Activated T-helper 1 cell treated with anti-CD3 and anti-CD28 coated beads, Interleukin-2, amount 50 U/mL, for 16 hours (primary cell): ENCODE measurements at places on chromosomes 12 and 14.

DNA sequence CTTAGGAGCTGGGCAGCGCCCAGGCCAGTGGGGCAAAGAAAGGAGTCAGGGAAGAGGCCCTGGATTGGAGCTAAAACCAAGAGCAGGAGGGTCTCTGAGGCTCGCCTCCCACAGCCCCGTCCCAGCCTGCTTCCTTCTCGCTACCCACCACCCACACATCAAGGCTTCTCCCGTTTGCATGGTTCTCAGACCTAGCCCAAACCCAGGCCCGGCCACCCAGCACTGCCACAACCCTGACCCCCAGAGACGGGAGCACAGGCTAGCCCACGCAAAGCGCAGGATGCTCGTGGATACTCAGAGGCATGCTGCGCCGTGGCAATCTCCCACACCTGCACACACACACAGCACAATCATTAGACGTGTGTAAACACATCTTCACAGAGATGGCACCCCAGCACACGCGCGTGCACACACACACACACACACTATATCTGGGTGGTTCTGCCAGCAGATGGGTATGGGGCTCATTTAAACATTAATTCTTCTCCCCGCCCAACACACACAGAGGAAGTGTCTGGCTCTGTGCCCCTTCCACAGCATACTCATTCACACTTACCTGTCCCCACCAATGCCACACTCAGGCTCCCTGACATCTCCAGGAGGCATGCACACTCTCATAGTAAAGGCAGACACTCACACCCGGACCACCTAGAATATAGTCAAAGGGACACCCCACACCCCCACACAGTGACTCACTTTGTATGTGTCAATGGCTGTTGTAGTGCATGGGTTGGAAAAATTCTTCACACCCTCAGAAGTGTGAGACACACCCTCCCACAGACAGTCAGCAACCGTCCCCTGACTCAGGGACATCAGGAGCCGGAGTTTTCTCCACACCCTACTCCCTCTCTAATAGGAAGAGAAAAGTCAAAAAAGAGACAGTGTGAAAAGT is 1.1 kb downstream of the CARMIL3 start:
- DNase-seq: no peak

GRCh38 chr12:1203735-1204019 is 212.7 kb downstream of the ERC1 start:
- no peak for DNase-seq

- DNase-seq: no peak
Measured at GRCh38 chr14:50943261-50943942, 881 bp downstream of the PYGL start.

DNA sequence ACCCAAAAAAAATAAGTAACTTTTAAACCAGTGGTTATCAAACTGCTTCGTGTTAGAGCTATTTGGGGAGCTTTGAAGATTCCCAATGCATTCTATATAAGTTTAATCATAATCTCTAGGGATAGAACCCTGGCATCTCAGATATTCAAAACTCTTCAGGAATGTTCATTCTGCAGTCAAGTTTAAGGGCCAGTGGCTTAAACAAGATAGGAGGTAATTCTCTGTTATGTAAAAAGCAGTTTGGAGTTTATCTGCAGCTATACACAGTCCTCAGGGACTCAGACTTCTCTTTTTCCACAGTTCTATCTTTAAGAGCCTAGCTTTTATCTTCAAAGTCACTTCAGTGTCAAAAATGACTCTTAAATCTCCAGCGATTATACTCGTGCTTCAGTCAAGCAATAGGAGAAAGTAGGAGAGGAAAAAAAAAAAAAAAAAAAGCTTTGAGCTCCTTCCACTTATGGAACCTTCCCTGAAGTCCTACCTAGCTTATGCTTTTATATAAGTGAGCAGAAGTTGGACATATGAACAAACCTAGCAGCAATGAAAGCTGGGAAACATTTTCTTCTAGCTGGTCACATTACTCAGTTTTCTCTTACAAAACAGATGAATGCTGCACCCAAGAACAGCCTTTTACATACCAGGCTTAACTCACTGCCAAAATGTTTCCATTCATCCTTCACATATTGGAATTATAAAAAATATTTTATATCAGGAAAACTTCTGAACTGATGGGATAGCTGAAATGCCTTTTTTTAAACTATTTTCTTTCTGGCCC is 302.8 kb downstream of the FSCB start:
- DNase-seq: no peak

GRCh38 chr14:40221428-40221827 is 789.2 kb upstream of the FBXO33 start:
- no peak for DNase-seq

DNA sequence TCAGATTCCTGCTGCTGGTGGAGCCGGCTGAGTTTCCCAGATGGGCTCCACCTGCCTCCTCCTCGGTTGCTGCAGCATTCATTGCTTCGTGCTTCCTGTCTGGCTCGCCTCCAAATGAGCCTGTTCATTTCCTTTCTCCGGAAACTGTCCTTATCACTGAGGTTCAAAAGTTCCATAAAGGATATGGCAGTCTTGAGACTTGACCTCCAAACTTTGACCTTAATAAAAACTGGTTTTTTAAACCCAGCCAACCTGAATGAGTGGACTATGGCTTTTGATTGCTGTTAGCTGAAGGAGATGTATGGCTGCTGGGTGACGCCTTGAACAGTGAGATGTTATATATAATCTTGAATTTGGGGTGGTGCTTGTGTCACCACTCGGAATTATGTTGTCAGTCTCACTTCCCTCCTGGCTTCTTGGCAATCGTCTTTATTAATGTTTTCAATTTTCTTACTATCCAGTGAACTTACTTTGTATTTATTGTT is 62.7 kb downstream of the RASSF3 start:
- DNase-seq: no peak

DNA sequence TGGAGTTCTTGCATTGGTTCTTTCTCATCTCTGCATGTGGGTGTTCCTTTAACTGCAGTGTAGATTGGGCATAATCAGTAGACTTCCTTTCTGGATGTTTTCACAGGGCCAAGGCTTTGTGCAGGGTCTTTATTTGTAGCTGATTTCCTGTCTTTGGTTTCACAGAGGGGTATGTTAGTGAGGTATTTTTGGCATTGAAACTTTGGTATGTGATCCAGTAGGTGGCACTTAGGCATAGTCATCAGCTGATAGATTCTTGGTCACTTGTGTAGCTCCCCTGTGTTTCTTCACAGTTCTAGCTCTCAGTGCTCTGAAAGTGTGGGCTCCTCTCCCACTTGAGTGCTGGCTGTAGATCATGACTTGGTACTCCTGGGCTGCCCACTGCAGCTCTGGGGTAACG is 52.7 kb upstream of the LMO3 start:
- no peak for DNase-seq

DNA sequence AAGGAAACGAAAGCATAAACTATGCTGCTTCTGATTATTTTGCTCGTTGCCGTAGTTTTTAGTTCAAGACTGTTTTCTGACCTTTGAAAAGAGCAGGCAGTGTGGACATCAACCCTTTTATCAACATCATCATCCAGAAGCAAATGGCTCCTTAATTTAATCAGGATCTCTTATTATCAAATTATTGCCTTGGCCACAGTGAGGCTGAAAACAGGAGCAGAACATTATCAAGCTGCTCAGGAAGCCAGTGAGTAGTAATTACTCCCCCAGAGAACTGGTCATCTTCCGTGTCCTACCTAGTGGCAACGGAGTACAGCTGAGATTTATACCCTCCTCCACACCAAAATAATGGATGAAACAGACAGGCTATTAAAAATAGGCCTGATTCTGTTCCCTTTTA is 2.2 kb upstream of the DIABLO start:
- DNase-seq: no peak

DNA sequence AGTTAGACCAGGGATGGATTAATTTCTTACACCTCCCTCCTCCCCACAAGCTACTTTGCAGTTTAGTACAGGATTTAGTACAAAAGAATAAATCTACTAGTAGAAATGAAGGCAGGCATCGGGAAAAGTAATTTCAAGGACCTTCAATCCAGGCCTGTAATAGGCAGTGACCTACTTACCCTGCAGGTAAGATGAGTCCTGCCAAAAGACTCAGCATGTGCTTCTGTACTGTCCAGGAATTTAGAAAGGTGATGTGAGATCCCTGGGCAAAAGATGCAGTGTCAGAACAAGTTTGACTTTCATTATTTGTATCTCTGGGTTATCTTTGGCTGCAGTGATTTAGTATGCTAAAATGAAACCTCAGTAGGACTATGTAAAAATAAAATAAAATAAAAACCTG is 403.0 kb downstream of the NOVA1 start:
- no peak for DNase-seq

GRCh38 chr14:103516426-103517173 is 6.0 kb downstream of the CKB start:
- no peak for DNase-seq

DNA sequence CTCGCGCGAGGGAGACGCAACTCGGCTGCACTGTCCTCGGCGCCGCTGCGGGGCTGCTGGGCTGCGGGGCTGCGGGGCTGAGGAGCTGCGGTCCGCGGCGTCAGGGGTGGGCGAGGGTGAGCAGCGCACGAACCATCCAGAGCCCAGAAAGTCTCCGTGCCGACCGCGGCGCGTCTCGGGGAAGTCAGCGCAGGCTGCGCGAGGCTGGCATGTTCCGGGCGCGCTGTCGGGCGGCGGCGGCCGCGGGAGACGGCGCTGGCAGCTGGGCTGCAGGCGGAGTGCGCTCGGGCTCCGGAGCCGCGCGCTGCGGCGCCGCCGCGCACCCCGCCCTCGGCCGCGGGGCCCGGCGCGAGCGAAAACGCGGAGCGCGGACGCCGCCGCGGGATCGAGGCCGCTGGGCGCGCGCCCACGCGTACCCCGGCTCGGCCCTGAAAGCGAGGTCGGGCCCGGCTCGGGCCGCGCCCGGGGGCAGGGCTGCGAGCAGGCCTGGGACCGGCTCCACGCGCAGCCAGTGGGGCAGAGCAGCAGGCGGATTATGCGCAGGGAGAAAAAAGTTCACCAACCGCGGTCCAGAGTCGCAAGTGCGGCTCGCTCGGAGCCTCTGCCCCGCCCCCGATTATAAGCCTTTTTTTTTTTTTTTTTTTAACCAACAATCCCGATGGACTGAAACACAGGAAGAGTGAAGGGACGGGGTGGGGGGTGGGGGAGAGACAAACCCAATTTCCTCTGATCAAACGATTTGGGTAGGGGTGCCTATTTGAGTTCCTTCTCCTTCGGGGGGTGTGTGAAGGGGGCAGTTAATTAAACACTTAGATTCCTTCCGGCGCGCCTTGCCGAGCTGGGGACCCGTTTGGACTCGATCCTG is at the start of gene PRICKLE1:
Gene PRICKLE1, minus strand, starts transcription at position 282 of the 865 bp plus-strand sequence. CDS start 117,230 bp downstream, outside the sequence.
- no peak for DNase-seq

DNA sequence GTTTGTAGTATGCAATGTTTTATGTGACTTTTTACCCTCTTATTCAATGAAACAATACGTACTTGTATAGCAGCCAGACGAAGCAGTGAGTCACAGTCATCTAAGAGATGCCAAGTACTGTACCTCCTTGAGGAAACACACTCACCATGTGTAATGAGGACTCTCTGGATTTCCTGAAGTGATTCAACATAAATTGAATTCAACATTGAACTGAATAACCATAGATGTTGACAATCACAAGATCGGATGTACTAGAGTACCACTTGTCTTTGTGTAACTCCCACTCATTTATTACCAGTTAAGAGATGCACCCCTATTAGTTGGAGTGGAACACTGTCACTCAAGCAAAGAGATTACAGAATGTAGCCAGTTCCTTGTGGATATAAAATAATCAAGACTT is 175.2 kb upstream of the HMGA2 start:
- DNase-seq: no peak

GRCh38 chr12:112750971-112751370 is 40.6 kb upstream of the RPH3A start:
- no peak for DNase-seq

DNA sequence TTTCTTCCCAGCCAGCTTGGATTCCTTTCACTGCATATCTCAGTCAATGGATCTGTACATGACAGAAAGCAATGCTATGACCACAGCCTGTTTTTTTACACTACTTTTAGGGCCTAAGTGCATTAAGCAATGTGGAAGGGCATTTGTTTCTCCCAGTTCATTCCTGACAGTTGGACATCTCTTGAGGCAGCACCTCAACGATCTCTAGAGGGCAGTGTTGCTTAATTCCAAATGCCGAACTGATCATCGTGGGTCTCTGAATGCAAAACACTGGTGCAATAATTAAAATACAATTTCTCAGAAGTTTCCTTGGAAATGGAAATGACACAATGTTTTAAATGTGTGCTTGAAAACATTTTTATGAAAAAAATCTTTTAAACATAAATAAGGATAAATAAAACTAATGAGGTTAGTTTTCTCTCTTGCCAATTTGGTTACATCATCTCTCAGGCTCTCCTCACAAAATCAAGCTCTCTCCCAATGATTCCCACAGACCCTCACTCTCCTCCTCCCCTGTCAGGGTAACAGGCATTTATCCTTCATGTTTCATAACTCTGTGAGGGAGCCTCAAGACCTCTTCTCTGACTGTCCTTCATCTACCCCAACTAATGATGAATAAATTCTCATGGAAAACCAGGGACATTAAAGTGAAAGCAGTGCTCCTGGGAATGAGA is 192.4 kb upstream of the SLC16A7 start:
- no peak for DNase-seq

- no peak for DNase-seq
Measured at GRCh38 chr12:72777806-72778205, 505.6 kb downstream of the TRHDE start.

DNA sequence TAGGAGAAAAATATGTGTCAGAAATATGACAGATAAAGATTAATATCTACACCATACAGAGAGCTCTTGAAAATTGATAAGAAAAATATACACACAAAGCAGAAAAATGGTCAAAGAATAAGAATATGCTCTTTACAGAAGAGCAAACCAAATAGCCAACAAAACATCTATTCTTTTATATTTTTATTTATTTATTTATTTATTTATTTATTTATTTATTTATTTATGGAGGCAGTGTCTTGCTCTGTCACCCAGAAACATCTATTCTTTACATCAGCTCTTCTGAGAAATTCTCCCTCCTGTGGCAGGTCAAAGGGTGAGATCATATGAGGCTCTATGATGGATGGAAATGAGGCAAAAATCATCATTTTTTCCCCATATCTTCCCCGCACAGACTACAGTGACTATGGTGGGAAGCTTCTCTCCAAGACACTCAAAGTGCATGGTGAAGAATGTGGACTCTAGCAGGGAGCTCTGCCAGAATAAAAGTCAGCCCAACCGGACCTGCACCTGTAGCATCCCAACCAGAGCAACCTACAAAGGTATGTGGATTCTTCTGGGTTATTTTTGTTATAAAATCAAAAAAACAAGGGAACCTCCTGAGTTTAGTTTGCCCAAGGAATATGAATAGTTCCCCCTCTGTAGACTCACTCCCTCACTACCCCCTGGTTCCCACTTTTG is 71.4 kb downstream of the PLXNC1 start:
- DNase-seq: no peak
